Peyer's patch (tissue), 4 donors: ENCODE measurements at places on chromosomes 1 and 21. TPM values are rescaled to one million over a fixed set of nuclear protein-coding genes. Genes with fewer than 3 reads are reported as not detected.

- H3K27ac ChIP-seq: no peak overlapping the region
- no peaks in the 10 kb centered on the region for H3K4me1 ChIP-seq
- H3K27me3 ChIP-seq: no peaks in the 10 kb centered on the region
- H3K36me3 ChIP-seq: no peaks in the 10 kb centered on the region
- no peak overlapping the region for H3K4me3 ChIP-seq
- DNase-seq: no peak
Measured at GRCh38 chr1:69421286-69421685, 146.4 kb upstream of the LRRC7 start.

GRCh38 chr1:246364415-246364941, 142.6 kb downstream of the SMYD3 start:
- H3K27me3 ChIP-seq: no peaks in the 10 kb centered on the region
- H3K36me3 ChIP-seq: no peaks in the 10 kb centered on the region
- no peak overlapping the region for H3K27ac ChIP-seq
- no peak for DNase-seq
- no peak overlapping the region for H3K4me3 ChIP-seq
- H3K4me1 ChIP-seq: no peaks in the 10 kb centered on the region

IQGAP3 gene
- 6.8 TPM for total RNA-seq

RNU1-1 gene
- total RNA-seq: under 0.01 TPM

LGR6 gene
- 1.6 TPM for total RNA-seq
